ENCODE measurements at places on chromosomes 5 and 9.

- no peak for DNase-seq
Measured at GRCh38 chr9:99221266-99221620, 499 bp downstream of the ALG2 start.

GRCh38 chr5:95081500-95081960, 203.4 kb downstream of the MCTP1 start:
- peak; percentile 32 for DNase-seq

DNA sequence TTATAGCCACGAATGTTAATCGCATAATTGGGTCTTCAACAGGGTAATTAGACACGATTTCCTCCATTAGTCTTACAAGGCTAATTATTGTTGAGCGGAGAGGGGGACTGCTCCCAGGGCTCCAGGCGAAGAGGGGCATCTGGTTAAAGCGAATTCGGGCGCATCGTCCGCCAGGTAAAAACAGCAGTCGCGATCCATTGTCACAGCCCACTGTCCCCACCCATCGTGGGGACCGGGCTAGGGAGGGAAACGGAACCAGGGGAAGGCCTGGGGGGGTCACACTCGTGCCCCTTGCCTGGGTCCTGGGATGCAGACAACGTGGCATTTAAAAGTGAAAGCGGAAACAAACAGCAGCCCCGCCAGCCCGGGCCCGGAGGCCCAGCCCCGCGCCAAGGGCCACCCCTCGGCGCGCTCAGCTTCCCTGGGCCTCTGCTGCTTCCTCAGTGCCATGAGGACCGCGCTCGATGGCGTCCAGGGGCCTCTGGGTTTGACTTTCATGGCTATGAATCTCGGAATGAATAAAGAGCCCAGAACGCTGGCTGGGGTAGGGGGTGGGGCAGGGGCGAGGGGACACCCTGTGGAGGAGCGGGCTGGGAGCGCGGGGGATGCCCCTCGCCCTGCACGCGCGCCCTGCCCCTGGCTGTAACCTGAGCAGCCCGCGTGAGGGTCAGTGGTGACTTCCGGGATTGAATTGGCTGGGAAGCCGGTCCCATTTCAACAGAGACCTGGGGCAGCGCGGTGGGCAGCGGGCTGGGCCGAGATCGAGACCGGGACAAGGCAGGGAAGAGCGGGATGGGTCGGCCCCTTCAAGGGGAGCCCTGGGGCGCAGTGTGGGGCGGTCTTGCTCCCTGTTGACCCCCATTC, 99.9 kb downstream of the GTF3C4 start:
- peak; percentile 76 for DNase-seq

GRCh38 chr5:1736889-1737711, 62.5 kb downstream of the MRPL36 start:
- no peak for DNase-seq

DNA sequence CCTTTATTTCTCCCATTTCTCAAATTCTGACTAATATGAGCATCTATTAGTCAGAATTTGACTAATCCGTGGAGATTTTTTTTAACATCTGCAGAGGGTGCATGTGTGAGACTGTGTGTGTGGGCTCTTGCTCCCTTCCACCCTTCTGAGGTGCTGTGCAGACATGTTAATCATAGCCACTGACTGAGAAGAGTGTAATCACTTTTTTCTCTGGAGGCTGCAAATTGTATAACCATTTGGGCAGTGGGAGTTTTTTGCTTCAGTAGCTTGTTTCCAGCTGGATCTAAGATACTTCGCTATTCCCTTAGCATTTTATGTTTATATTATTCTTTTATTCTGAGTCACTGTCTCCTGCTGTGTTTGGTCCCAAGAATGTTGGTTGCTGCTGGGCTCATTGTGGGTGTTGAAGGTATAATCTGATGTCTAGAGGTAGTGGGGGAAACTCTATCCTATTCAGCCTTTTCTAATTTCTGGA, 66.2 kb downstream of the ARHGEF28 start:
- no peak for DNase-seq

GRCh38 chr5:77355751-77356150, 136.4 kb downstream of the WDR41 start:
- DNase-seq = no peak

- no peak for DNase-seq
Measured at GRCh38 chr5:163563880-163564279, 58.5 kb downstream of the MAT2B start.

DNA sequence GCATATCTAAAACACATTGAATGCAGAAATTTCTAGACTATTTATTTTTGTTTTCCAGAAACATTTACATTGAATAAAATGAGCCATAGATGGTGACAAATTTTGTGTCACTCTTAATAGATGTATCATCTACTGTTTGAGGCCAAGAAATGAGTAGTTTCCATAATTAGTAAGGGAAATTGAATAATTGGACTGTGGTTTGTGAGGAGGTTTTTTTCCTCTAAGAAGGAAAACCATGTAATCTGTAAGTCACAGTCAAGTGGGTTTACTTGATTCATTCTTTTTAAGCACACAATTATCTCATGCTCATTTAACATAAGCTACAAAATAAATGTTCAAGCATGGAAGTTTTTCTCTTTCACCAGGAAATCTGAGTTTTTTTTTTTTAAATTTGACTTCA, 876.4 kb downstream of the NR2F1-AS1 start:
- no peak for DNase-seq

DNA sequence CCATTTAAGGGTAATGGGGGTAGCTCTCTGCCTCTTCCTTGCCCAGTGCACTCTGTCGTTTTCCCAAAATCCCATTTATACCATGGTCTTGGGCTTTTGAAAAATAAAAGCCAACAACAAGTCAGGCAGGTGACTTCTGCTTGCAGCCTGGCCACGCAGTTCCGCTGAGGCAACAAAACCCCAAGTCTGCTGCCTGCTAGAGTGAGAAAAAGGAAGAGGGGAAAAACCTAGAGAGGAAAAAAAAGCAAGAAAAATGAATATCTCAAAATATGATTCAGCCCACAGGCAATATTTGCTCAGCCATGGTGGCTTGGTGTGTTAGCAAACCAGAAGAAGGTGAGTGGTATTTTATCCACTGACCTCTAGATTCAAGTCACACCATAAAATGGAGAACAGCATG, 148.2 kb upstream of the FSTL4 start:
- DNase-seq = no peak

DNA sequence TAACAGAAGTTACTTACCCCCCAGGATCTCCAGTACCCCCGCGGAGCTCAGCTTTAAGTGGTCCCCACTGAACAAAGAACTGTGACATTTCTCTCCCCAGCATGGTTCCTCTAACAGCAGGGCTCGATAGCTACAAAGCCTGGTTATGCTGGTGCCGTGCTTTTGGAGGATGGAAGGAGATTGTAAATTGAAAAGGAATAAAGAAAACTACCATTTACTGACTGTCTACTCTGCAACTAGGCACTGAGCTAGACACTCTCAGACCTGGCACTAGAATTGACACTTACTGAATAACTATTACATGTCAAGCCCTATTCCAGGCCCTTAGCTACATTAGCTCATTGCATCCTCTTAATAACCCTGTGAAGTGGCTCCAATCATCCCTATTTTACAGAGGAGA, 145.3 kb downstream of the TTLL11 start:
- no peak for DNase-seq

DNA sequence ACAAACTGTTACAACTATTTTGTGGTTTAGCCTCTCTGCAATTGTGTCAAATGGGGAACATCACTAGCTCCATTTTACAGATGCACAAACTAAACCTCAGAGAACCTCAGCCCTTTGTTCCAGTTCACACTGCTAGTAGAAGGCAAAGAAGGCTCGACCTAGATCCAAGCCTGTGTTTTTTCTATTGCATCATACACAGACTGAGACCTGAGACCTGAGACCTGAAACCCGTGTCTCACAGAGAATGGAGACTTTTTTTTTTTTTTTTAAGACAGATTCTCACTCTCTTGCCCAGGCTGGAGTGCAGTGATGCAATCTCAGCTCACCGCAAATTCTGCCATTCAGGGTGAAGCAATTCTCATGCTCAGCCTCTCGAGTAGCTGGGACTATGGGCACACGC, 120.8 kb downstream of the GALNT10 start:
- no peak for DNase-seq

DNA sequence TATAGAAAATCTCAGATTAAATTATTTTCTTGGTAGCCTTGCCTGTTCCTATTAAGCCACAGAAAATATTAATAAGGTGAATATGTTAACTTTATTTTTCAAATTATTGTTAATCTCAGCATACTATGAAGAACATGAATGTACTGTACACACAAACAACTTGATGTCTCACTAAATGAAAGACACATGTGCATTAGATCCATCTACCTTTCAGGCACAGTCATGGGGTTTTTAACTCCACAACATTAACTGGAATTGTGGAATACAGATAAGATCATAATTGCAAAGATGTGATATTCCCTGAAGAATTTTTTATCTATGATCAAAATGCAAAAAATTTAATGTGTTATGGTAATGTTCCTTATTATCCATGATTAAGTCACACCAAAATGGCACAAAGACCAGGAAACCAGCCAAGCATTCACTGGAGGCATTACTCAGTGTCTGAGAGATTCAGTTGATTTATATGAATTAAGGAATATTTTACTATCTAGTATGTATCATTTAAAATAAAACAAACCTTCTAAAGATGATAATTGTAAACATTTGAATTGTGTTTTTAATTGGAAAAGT, 150.0 kb upstream of the VCAN start:
- no peak for DNase-seq

DNA sequence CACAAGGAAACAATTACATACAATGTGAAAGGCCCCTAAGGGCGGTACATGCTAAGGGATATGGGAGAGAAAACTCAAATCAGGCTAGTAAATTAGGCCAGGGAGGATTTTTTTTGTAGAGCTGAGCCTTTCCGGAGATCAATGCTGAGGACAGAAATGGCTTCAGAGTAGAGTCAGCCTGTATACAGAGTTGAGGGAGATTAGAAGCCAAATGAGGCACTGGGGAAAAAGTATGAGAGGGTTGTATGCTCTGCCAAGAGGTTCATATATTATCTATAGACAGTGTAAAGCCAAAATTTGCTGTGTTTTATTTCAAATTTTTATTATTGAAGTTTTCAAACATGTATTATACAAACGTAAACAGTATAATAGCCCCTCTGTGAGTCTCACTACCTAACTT, 103.1 kb downstream of the BNC2 start:
- DNase-seq = no peak

DNA sequence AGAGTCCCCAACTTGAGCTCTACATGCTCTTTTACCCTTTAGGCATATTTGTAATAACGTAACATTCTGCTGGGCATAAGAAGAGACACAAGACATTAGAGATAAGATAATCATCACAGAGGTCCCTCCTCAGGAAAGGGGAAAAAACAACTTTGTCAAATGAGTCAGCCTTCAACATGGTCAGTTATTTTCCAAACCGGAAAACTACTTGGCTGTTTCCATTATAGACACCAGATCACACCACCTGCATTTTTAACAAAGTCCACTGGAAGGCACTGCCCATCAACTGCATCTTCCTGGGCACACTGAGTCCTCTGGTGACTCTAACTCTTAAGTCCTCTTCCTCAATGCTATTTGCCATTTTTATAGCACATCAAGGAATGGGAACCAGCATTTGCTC, 221.8 kb downstream of the FAM114A2 start:
- DNase-seq = no peak

All from CD4-positive, alpha-beta T cell treated with Interleukin-17A for 4 hours (primary cell).